Left cardiac atrium (tissue), 4 donors: ENCODE measurements at places on chromosomes 6 and 20.

GRCh38 chr6:89281779-89282246 is 33.3 kb downstream of the GABRR2 start:
- no peak for DNase-seq

- DNase-seq: no peak
Observed at GRCh38 chr20:64042054-64042781, 6.2 kb downstream of the C20orf204 start.

DNA sequence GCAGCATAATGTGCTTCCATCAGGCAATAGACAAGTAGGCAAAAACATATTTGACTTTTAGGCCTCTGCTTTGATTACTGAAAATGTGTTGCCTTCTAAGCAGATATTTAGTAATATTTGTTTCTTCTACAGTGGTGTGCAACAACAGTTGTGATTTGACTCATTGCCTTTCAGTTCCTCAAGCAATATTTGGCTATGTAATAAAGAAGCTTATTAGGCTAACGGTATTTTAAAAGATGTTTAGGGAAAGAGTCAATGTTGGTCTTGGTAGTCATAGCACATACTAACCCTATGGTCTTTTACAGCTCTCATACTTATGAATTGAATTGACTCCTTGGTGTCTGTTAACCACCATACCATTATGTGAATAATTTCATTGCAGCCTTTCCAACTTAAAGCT is 124.1 kb downstream of the GRIK2 start:
- DNase-seq: no peak

DNA sequence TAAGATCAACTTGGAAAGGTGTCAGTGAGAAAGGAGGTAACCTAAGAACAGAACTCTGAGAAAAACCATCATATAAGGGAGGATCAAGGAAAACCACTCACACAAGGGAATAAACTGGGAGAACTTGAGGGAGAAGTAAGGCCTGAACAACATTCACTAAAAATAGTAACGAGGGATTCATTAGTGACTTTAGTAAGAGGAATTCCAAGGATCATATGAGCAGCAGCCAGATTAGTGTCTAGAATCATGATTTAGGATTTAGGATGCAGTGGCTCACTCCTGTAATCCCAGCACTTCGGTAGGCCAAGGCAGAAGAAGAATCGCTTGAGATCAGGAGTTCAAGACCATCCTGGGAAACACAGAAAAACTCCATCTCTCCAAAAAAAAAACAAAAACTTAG is 376.5 kb upstream of the MARCKS start:
- no peak for DNase-seq

GRCh38 chr6:105676857-105677256 is 274.0 kb upstream of the PREP start:
- no peak for DNase-seq

GRCh38 chr6:36133148-36133547 is 2.8 kb downstream of the MAPK13 start:
- no peak for DNase-seq

DNA sequence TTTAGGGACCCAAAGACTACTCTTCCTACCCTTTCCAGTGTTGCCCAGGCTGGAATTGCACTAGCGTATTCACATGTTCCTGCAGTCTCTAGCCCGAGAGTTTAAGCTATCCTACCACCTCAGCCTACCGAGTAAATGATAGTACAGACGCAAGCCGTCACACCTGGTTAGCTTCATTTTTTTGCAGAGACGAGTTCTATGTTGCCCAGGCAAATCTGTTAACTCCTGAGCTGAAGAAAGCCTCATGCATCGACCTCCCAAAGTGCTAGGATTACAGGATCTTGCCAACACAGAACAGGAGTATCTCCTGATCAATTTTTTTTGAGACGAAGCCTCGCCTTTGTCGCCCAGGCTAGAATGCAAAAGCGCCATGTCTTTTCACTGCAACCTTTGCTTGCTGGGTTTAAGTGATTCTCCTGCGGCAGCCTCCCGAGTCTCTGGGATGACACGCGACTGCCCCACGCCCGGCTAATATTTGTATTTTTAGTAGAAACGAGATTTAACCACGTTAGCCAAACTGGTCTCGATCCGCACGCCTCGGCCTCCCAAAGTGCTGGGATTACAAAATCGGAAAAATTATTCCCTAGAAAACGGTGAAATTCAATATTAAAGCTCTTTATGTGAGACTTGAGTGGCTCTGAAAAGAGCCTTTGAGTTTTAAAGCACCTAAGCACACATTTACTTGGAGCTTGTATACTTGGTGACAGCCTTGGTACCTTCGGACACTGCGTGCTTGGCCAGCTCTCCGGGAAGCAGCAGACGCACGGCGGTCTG is 128.5 kb downstream of the HFE start:
- DNase-seq: no peak

- no peak for DNase-seq
Observed at GRCh38 chr6:167270499-167271311, 20.4 kb upstream of the UNC93A start.

- DNase-seq: peak; percentile 62
Observed at GRCh38 chr6:2875359-2876191, 27.5 kb downstream of the SERPINB9 start.

GRCh38 chr6:25535632-25536225 is 116.3 kb upstream of the SCGN start:
- DNase-seq: no peak

- DNase-seq: peak; percentile 59
Observed at GRCh38 chr6:29887330-29887818, 55.0 kb upstream of the HLA-A start.

- DNase-seq: no peak
Observed at GRCh38 chr6:122704066-122704465, 75.5 kb upstream of the FABP7 start.

- DNase-seq: no peak
Observed at GRCh38 chr6:73152966-73153757, 72.1 kb downstream of the KHDC1L start.

DNA sequence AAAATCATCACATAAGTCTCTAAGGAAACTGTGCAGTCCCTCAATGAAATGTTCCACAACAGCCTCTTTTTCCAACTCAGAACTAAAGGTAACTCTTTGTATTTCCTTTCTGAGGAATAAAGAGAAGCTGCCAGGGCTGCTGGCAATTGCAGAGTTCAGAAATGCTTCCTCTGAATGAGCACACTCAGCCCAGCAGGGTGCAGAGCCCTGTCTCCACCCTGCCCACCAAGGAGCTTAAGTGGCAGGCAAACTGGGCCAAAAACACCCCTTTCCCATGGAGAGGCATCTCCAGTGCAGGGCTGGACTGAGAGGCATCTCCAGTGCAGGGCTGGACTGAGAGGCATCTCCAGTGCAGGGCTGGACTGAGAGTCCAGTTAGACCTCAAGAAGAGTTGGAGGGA is 255.4 kb downstream of the GMPR start:
- no peak for DNase-seq

DNA sequence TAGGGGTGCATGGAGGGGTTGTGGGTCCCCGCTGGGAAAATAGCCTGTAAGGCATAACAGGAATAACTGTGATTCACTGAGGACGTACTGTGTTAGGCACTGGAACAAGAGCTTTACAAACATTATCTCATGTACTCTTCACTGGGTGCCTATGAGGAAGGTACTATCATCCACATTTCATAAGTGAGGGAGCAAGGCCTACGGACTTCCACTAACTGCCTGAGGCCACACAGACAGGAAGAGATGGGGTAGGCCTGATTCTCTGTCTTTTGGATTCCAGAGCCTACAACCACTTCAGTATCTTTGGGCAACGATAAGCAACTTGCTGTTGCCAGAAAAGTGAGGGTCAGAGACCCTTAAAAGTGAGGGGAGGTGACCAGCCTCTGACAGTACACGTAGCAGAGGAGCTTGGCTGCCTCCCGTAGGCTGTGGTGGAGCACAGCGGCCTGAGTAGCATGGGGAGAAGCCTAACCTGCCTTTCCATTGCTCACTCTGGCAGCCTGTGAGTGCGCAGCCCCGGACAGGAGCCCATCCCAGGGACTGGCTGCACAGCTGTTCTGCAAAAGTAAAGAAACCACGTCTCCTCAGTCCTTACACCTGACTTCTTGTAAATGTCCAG is 30.4 kb downstream of the PSMB1 start:
- DNase-seq: peak; percentile 28

GRCh38 chr6:103769431-103769830 is 1090.3 kb downstream of the HACE1 start:
- no peak for DNase-seq

DNA sequence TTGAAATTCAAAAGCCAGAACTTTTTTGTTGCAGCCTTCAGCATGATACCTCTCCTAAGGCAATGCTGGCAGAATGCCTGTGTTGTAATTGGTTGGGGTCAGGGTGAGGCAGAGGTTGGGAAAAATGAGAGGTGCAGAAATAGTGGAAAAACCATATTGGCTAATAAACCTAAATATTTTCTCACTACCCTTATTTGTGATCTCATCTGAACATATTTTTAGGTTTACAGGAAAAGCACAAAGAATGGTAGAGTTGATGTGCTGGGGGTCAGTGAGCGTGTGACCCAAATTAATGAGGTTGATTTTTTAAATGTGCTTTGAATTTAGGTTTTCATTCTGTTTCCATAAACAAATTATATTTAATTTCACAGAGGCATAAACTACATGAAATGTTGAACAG is 437.3 kb downstream of the HDGFL1 start:
- DNase-seq: no peak

DNA sequence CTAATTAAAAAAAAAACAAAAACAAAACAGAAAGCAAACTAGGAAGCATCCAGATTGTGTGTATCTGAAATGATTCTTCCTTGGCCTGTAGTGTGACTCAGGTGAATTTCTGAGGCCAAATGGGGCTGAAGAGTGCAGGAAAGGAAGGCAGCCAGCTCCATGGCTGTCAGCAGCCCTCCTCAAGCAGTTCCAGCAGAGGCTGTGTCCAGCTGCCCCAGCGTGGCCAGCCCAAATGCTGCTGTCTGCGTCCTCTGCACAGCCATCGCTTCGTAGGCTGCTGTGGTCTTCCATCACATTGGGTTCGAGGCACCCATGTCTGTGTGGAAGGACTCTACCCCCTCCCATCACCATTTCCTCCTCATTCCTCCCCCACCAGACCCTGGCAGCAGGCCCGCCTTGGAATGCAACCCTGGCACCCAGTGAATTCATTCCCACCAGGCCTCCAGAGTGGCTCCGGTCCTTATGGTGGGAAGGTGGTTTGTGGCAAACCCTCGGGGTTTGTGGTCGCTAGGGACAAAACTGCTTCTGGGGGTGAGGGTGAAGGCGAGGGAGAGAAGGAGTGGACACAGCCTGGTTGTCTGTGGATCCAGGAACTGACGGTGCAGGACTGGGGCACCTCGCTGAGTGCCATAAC is 81.5 kb downstream of the MYLK4 start:
- no peak for DNase-seq

GRCh38 chr6:129314575-129314974 is 395.4 kb downstream of the ARHGAP18 start:
- DNase-seq: peak; percentile 31

GRCh38 chr6:46985943-46986342 is 56.2 kb downstream of the ADGRF1 start:
- no peak for DNase-seq

DNA sequence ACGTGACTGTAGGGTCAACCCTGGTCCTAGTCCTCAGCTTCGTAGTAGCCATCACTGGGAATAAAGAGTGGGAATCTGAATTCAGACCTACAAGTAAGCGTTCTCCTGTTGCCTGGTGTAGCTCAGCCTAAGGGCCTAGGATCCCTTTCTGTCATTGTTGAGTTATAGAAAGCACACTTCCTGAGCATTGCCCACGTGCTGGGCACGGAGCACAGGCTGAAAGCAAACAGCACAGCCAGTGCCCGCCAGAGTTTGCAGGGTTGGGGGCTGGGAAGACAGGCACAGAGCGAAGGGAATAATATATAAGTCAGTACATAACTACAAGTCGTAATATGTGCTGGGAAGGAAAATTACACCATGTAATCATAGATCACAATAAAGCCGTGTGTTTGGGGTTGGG is 166.3 kb downstream of the TBXT start:
- DNase-seq: no peak

GRCh38 chr6:55869674-55870073 is 5.7 kb downstream of the BMP5 start:
- no peak for DNase-seq

- no peak for DNase-seq
Observed at GRCh38 chr6:169238766-169239165, 14.9 kb downstream of the THBS2 start.

DNA sequence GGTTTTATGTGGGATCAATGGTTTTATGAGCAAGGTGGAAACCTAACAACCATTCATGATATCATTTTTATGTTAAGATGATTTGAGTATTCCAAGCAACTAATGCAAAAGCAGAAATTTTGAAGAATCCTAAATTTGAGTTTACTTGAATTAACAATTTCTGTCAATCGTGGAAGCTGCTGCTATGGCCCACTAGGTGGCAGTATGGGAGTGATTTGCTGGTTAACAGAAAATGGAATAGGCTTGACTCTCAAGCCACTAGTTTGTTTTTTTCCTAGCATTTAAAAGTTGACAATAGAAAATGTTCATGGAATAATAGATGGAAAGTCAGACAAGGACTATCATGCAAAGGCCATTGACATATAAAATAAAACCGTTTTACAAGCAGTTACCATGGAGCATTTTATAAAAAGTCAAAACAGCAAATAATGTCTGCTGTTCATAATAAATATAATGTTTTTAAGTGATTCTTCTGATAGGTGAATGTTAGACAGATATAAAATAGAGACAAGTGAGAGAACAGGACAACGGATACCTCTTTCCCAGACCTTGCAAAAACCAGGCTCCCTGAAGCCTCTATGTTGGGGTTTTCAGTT is 43.0 kb upstream of the TMEM200A start:
- DNase-seq: peak; percentile 26

GRCh38 chr6:75746221-75746620 is 2.8 kb upstream of the MYO6 start:
- DNase-seq: no peak

GRCh38 chr6:119880840-119881239 is 531.3 kb upstream of the MAN1A1 start:
- DNase-seq: no peak

DNA sequence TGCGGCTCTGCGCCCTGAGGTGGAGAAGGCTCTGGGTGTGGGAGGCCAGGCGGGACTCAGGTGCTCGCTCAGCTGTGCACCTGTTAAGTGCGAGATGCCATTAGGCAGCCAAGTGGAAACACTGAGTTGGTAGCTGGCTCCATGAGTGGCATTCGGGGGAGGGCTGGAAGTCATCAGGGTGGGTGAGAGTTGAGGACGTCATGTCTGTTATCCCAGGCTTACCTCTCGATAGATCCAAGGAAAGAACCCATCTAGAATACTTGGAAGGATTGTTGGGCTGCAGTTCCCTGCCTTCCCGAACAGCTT is 41.3 kb downstream of the TAF8 start:
- no peak for DNase-seq

GRCh38 chr20:19659448-19659847 is 98.6 kb upstream of the RIN2 start:
- no peak for DNase-seq

- DNase-seq: no peak
Observed at GRCh38 chr6:140012150-140012549, 637.7 kb upstream of the CITED2 start.
